ENCODE measurements at places on chromosomes 4 and X.

GRCh38 chrX:18598413-18598812, 73.5 kb downstream of the RS1 start:
- DNase-seq, result no peak

GRCh38 chr4:28879178-28879577, 1841.0 kb upstream of the PCDH7 start:
- no peak for DNase-seq

DNA sequence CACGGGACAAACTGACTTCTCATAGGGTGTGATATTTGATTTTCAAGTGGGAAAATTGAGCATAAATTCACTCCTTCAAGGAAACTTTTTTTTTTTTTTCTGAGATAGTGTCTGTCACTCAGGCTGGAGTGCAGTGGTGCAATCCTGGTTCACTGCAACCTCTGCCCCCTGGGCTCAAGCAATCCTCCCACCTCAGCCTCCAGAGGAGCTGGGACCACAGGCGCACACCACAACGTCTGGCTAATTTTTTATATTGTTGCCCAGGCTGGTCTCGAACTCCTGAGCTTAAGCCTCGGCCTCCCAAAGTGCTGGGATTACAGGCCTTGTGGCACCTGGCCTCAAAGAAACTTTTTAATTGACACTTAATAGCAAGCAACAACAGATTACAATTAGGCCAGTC, 13.8 kb downstream of the CLDN34 start:
- no peak for DNase-seq

GRCh38 chr4:181330654-181331201, 912.5 kb upstream of the TENM3 start:
- DNase-seq, result no peak

- DNase-seq, result no peak
Measured at GRCh38 chrX:17374619-17375366, at the start of gene NHS. Gene NHS, plus strand, starts transcription at chrX:17375200. Its CDS starts 558 bp downstream, at chrX:17375758.

DNA sequence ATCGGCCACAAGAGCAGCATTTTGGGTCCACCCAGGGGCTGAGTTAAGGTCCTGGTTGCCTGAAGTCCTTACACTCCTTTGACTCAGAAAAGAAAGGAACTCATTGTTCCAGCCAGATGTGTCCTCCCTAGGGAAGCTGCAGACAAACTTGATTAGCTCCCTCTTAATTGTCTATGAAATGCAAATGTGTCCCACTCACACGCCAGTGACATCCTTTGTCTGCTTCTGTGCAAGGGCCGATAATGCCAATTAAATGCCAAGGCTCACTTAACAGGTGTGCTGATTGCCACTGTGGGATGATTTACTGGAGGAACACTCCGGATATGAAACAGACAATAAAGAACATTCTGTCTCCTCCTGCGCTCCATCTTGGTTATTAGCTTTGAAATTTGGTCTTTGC, 332.9 kb upstream of the CPEB2 start:
- no peak for DNase-seq

DNA sequence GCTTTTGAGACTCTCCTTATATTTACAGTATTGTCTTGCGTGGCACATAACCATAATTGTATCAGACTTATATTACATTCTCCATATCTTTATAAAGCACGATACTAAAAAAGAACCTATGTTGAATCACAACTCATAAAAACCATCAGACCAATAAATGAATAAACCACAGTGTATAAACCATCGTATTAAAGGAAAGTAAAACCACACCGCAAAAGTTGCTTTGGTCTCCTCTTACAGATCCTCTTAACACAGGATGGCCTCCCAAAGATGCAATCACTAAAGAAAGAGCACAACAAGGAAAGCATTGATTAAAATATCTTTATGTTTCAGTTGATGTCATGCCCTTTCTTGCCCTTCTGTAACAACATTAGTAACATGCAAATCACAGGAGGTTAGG, 437.9 kb downstream of the AFF2 start:
- DNase-seq, result no peak

GRCh38 chr4:81921751-81922159, 450.0 kb upstream of the RASGEF1B start:
- DNase-seq, result no peak

GRCh38 chr4:111537871-111538270, 607.4 kb upstream of the FAM241A start:
- DNase-seq, result no peak

GRCh38 chrX:41789374-41789773, 65.4 kb downstream of the GPR82 start:
- DNase-seq, result no peak

DNA sequence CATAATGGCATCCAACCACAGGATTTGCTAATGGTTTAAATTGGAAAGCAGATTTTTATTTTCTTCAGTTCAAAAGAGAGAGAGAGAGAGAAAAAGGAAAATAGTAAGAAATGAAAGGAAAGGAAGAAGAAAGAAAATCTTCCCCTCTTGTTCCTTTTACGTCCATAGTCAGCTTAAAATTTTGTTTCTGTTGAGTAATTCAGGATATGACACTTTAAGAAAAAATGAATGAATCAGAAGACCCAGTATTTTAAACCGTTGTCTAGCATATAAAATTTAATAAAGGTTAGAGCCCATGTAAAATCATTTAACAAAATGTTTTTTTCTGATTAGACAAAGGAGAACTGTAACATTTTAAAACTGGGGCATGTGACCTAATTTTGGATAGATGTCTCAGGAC, 391.8 kb upstream of the EPHA5 start:
- no peak for DNase-seq

DNA sequence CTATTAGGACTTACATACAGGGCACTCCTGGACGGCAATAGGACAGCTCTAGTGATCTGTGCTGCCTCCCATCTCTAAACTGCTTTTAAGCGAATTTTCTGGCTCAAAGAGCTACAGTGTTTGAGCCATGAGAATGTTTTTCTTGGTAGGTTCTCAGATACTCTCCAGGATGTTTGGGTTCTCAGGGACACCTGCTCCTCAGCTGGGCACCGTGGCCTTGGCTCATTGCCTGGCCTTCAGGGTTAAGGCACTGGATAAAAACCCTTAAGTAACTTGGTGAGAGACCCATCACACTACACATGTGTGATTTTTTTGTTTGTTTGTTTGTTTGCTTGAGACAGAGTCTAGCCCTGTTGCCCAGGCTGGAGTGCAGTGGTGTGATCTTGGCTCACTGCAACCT, 38.5 kb upstream of the HERC5 start:
- no peak for DNase-seq

DNA sequence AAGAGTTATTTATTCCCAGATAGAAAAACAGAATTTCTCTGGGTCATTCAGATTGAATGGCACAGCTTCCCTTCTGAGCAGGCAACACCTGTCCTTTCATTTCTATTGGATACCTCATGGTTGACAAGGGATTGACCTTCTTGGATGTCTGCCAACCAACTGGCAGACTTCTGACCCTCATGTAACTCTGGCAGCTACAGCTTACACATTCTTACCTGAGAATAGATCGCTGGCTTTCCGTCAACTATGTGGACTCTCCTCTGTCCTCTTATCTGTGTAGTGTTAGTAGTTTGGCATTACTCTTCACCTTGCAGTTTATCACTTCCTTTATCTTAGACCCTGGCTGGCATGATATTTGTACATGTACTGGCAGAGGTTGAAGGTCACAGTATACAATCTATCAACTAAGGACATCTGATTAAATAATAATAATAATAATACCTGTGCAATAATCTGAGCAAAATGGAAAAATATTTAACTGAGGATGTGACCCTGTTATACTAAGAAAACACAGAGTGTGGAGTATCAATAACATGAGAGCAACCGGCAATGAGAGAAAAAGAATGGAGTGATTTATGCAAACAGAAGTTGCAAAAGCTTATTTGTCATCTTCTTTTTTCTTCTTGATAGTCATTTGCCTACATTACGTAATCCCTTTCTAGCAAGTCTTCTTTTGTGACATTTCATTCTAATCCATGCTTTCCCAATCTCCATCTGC, 1118.2 kb downstream of the ARAP2 start:
- DNase-seq, result no peak

DNA sequence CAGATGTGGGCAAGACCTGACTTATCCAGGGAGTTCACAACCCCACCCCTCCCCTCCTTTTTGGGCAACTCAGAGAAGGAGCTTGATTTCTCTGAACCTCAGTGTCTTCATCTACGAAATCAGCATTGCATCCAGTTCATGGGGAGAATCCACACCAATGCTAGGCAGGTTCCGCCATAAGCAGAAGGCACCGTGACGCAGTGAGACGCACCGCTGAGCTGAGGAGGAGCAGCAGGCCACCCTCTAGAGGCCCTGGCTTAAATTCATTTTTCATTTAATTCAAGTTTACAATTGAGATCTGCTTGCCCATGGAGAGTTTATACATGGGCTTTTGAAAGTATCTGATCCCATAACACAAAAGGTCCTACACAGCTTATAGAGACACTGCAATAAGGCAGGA, 55.7 kb downstream of the CPZ start:
- no peak for DNase-seq

GRCh38 chrX:72094894-72095293, 36.8 kb downstream of the RTL5 start:
- no peak for DNase-seq

- DNase-seq, result no peak
Measured at GRCh38 chr4:171118091-171118490, 695.1 kb upstream of the GALNTL6 start.

Data from activated CD4-positive, CD25-positive, alpha-beta regulatory T cell treated with anti-CD3 and anti-CD28 coated beads, Interleukin-2, amount 50 U/mL, for 72 hours (primary cell).